Lung (tissue), 17 donors: ENCODE measurements at places on chromosomes 3 and 15. TPM values are rescaled to one million over a fixed set of nuclear protein-coding genes. Genes with fewer than 3 reads are reported as not detected.

The TERC gene
- total RNA-seq = 45.7 TPM

- DNase-seq = peak; percentile 40
These were observed 341.7 kb upstream of the ROBO2 start for GRCh38 chr3:76698136-76698706.

DNA sequence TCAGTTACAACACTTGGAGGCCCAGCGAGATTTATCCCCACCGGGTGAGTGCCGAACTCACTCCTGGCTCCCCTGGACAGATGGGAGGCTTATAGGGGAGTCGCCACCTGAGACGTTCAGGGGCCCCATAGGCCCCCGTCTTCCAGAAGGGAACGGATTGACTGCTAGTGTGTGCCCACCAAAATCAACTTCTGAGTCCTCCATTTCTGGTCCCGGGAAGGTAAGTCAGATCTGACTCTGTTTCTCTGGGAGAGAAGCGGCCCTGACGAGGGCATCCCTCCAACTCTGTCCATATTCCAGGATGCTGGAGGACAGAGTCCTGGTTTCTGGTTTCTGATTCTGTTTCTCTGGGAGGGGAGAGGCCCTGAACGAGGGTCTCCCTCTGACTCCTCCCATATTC, 44.3 kb downstream of the ZBTB11 start:
- no peak for DNase-seq

DNA sequence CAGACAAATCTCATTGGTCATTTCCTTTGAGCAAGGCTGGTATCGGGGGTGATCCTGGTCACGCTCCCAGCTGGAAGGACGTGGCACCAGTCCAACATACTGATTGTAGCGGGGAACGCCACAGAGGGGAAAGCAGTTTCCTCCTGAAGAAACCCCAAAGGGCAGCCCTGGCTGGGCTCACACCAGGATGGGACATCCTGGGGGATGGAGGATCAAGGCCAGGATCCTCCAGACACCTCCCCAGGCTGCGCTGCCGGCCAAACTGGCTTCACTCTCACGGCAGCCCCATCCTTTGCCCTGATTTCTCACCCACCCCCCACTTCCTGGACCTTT, 36.6 kb downstream of the MUC20 start:
- DNase-seq = peak; percentile 65

DNA sequence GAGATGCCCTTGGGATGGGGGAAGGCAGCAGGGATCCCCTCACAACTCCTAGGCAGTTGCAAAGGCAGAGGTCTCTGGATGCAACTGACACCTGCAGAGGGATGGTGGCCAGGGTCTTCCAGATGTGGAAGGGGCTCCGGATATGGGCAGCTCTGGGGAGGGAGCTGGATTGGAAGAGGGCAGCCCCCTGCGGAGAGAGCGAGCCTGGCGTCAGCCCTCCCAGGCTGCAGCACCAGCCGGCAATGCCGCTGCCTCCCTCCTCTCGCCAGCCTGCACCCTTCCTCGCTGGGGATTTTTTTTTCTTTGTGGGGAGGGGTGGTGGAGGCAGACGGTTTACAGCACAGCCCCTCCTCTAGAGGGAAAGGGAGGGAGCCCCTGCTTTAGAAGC, 1.6 kb downstream of the INSYN1 start:
- DNase-seq = no peak

DNA sequence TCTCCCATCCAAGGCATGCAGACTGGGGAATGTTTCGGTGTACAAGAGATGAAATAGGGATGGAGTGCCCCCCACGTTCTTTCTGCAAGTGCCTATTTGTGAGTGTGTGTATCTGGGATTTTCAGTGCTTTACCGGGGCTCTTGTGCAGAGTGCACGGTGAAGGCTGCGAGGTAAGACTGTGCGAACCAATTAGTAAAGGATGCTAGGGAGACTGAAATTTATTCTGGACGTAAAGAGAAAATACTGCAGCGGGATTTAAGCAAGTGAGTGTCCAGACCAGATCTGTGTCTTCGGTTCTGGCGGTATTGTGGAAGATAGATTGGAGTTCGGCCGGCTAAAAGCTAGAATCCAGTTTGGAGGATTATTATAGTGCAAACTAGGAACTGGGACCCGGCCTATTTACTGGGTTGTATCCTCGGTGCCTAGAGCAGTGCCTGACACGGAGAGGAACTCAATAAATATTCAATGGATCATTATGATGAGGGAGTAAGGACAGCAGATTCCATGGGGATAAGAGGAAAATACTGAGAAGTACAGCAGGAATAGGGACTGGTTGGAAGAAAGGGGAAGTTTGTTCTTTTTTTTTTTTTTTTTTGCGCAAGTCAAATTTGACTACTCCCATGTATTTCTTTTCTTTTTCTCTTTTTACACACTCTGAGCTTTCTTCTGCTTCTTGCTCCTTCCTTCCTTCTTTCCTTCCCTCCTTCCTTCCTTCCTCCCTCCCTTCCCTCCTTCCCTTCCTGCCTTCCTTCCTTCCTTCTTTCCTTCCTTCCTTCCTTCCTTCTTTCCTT, 580 bp upstream of the MAGEF1 start:
- DNase-seq = no peak

The P2RY12 gene
- 1.6 TPM for total RNA-seq

GRCh38 chr15:29312387-29312786, 42.8 kb upstream of the NSMCE3 start:
- no peak for DNase-seq

The DPPA2 gene
- not detected for total RNA-seq

The TRPM1 gene
- total RNA-seq = not detected

GRCh38 chr15:70587896-70588567, 175.3 kb downstream of the UACA start:
- no peak for DNase-seq

DNA sequence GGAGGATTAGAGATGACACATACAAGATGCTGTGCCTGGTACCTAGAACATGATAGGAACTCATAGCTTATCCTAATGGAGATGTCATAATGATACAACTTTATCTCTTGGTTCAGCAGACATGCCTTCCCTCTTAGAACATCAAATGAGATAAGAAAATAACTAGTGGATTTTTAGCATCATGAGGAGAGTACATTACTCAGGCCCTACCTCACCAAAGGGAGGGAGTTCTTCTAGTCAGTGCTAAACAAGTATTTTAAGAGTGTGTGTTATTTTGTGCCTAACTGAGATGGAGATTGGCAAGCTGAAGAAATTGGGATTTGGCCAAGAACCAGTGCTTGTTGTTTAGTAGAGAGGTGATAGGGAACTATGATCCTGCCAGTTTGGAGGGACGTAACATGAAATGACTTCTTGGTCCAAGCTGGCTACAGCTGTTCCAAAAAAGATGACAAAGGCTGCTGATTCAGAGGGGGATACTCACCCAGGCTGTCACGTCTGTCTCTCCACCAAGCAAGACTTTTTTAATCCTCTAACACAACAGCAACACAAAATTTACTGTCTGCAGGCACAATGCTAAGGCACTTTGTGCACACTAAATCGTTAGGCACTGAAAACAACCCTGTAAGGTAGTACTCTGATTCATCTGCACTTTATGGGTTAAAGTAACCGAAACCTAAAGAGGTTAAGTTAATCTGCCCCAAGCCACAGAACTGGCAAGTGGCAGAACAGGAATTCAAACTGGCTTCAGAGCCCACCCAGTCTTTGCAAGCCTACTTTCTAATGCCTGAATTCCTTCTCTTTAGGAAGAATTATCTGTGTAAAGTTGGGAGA, 126.5 kb downstream of the CMSS1 start:
- peak; percentile 73 for DNase-seq

The TOPBP1 gene
- 45.4 TPM for total RNA-seq

The PAK6 gene
- 10.4 TPM for total RNA-seq

GRCh38 chr15:96324940-96325540, 5.5 kb upstream of the NR2F2 start:
- DNase-seq = no peak

The MED12L gene
- total RNA-seq = 0.55 TPM
